ENCODE measurements at places on chromosomes 2 and 18. TPM values are rescaled to one million over a fixed set of nuclear protein-coding genes. Genes with fewer than 3 reads are reported as not detected.

The MYO7B gene
- 0.67 TPM for total RNA-seq

The ZNF236 gene
- 11.0 TPM for total RNA-seq

The CRYGD gene
- not detected for total RNA-seq

The NOSTRIN gene
- total RNA-seq = 34.3 TPM

The SERPINB4 gene
- total RNA-seq = not detected

The ASXL3 gene
- total RNA-seq = 2.6 TPM

The UGT1A8 gene
- total RNA-seq = not detected

The TSPYL6 gene
- not detected for total RNA-seq

The GULP1 gene
- 10.5 TPM for total RNA-seq
